T-helper 2 cell (primary cell): ENCODE measurements at places on chromosomes 6 and 20.

- no peak for DNase-seq
Observed at GRCh38 chr6:167441715-167442206, 116.9 kb downstream of the TTLL2 start.

GRCh38 chr6:77620278-77620882 lies 32.5 kb upstream of the MEI4 start:
- DNase-seq, result no peak

- DNase-seq, result no peak
Observed at GRCh38 chr6:53349209-53349693, 501 bp upstream of the ELOVL5 start.

GRCh38 chr6:79038061-79038460 lies 40.0 kb downstream of the PHIP start:
- DNase-seq, result no peak

- DNase-seq, result no peak
Observed at GRCh38 chr6:10873374-10873773, 8.5 kb downstream of the GCM2 start.

DNA sequence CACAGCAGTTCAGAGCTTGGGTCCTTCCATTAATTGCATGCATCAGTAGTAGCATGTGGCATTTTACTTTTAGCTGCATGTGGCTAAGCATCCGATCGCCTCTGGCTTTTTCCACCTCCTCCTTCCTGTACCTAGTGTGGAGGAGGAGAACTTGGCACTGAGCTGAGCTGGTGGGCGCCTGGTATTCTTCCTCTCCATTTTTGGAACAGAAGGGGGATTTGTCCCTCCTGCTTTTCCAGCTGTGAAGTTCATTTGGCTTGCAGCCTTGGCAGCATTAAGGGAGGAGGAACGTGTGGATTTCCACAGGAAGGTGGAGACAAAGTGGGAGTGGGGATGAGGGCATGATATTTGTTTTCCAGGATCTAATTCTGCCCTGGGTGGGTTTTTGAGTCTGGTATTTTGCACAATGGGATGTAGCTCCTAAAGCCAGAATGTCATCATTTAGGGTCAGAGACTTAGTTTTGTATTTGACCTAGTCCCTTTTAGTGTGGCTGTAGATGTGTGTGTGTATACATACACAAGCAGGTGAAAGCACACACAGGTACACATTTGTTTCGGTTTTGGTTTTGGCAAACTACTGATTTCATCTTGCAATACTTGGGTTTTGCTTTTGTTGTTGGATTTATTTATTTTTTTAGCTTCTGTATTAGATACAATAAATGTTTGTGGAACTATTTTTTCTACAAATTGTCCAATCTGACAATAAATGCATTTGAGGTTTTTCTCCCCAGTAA lies 90.0 kb downstream of the SASH1 start:
- DNase-seq, result no peak

DNA sequence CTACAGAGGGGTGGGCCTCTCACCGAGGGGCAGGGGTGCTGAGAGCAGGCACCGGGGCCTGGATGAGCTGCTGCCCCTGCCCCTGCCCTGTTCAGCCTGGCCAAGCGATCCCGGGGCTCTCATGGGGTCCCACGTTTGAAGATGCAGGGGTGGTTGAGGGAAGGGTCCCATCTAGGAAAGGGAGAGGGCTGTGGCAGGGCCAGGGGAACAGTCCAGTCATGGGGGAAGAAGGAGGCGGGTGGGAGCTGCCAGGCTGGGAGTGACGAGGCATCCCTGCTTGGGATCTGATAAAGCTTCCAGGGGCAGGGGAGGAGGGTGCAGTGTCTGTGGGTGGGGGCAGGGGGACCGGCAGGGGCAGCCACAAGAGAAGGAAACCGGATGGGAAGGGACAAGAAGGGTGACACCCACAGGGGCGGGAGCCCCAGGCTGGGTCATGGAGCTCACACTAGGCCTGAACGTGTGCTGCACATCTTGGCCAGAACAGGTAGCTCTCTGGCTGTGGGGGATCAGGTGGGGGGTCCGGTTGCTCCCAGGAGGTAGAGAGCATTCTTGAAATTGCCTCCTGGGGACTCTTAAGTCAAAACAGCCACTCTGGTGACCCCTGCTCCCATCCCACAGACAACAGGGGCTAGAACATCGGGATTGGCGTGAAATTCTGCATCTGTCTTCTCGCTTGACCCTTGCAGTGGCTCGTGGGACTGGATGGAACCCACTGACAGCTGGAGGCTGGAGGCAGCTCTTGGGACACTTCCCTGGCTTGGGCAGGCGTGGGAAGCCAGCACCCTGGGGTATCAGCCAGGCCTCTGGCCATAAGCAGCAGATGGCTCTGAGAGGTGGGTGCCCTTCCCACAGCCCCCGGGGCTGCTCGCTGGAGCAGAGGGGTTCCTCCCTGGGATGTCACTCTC lies 58.0 kb upstream of the GATA5 start:
- no peak for DNase-seq

DNA sequence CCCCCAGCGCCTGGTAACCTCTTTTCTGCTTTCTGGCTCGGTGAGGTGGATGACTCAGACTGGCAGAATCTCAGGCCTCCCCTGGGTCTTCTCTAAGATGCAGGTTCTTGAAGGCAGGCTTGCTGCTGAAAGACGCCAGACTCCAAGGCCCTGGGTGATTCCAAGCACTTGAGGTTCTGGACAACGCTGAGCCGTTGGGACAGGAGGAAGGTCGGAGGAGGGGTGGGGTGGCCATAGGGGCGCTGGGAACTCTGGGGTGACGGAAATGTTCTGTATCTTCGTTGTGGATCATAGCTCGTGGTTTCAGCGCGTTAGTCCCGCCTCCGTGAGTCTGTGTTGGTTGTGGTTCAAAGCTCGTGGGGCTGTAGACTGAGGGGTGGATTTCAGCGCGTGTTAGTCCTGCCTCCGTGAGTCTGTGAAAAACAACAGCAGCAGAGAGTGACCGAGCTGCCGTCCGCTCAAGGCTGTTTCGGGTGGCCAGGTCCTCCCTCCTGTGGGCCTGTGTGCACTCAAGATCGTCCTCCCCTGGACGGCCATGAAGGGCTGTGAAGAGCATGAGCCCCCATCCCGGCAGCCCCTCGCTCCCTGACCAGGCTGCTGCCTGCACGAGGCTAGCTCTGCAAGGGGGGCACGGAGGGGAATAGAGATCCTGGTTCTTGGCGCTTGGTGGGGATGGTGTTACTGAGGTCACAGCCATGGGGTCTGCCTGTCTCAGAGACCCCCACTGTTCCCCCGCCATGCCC lies 7.7 kb downstream of the NTSR1 start:
- DNase-seq, result no peak

GRCh38 chr6:17397764-17398194 lies 4.4 kb downstream of the CAP2 start:
- no peak for DNase-seq

DNA sequence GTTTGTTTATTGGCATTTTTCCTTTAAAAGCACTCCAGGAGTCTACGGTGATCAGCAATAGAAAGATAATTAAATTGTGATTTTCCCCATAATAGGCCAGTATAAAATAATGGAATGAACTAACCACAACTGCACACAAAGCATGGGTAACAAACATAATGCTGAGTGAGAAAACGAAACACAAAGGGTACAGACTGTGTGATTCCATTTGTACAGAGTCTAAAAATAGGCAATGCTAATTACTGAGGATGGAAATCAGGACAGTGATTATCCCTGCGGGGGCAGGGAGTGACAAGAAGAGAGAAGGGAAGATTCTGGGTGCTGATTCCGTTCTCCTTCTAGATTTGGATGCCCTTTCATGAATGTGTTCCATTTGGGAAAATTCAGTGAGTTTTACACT lies 478.1 kb downstream of the PREX1 start:
- no peak for DNase-seq

DNA sequence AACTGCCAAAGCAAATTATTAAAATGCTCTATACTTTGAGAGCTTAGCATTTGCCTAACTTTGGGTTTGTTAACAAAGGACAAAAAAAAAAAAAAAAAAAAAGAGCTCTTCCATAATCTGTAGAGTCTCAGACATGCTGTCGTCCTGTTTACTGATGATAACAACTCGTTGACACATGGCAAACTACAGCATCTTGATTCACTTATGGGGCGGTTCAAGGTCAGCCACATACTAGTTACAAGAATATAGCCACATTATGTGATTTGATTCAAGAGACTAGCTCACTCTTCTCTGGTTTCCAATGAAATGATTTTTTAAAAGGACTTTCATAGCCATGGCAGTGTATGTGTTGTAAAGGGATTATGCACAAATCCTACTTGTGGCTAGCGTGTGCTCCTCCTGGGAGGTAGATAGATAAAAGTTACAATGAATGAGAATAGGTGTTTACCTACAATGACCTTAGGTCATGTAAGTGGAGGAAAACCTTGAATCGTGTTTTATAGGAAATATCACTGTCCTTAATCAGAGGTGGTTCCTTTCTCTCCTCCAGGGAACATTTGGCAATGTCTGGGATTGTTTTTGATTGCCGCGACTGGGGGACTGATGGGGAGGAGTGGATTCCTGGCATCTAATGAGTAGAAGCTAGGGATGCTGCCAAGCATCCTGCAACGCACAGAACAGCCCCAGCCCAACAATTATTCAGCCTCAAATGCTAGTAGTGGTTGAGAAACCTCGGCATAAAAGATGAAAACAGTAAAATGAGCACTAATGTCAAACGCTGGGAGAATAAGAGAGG lies 969.2 kb upstream of the SLC35B3 start:
- DNase-seq, result no peak

DNA sequence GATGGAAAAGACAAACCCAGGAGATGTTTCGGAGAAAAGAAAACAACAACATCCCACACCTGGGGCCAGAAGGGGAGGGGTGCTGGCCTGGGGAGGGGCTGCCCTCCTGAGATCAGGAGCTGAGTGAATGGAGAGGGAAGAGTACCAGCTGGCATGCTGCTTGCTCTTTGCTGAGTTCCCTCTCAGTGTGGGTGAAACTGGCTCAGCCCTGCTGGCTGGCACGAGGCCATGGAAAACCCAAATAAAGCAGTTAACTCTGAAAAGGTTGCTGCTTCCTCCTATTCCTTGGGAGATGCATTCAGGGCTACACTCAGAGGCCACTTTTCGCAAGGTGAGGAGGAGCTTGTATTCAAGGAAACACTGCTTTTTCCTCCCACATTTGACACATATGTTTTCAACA lies 8.0 kb upstream of the KCNK16 start:
- no peak for DNase-seq

DNA sequence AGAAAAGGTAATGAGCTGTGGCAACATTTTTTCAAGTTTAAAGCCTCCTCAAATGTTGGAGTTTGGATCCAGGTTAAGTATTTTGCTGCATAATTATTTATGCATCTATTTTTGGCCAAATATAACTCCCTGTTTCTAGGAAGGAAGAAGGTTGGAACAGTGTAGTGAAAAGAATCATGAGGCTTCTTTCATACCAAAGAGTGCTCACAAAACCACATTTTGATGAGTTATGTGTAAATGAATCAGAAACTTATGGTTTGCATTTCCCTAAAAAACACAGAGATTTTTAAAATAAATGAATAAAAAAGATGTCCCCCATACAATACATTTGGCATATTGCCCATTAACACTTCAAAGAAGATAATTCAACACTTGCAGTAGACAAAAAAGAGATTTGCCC lies 246.9 kb upstream of the PRDM1 start:
- no peak for DNase-seq

GRCh38 chr20:18702736-18703135 lies 110.8 kb upstream of the SCP2D1 start:
- no peak for DNase-seq

DNA sequence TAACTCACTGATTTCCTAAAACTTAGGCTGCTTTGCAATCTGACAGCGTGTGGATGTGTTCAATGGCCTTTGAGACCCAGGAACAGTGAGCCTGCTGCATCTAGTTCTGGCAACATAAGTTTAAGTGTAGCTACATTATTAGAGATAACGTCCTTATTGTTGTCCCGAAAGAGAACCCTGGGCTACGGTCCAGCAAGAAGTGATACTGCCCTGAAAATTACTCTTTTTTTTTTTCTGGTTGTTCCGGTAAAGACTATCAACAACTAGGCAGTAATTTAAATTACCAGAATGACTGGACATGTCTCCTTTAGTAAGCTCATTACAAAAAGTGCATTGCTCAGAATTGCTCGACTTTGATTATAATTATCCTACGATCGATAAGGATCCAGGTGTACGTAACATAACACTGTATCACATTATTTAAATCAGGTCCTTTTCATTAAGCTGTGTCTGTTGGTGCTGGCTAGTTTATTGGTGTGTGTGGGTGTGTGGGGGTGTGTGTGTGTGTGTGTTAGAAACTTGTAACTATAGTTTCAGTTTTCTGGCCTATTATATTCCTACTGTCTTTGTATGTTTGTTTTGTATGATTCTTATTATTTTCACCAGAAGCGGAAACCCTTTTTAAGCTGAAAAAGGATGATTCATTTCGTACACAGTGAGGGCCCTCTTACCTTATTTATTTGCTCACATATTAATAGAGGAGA lies 3.0 kb downstream of the TSHZ2 start:
- DNase-seq, result no peak

- no peak for DNase-seq
Observed at GRCh38 chr6:131910219-131910589, 41.0 kb downstream of the CCN2 start.

GRCh38 chr6:36679043-36679833 lies 724 bp downstream of the CDKN1A start:
- peak; percentile 23 for DNase-seq

- no peak for DNase-seq
Observed at GRCh38 chr6:22313796-22314195, 17.0 kb upstream of the PRL start.

GRCh38 chr6:121652726-121653623 lies 217.5 kb downstream of the GJA1 start:
- no peak for DNase-seq

DNA sequence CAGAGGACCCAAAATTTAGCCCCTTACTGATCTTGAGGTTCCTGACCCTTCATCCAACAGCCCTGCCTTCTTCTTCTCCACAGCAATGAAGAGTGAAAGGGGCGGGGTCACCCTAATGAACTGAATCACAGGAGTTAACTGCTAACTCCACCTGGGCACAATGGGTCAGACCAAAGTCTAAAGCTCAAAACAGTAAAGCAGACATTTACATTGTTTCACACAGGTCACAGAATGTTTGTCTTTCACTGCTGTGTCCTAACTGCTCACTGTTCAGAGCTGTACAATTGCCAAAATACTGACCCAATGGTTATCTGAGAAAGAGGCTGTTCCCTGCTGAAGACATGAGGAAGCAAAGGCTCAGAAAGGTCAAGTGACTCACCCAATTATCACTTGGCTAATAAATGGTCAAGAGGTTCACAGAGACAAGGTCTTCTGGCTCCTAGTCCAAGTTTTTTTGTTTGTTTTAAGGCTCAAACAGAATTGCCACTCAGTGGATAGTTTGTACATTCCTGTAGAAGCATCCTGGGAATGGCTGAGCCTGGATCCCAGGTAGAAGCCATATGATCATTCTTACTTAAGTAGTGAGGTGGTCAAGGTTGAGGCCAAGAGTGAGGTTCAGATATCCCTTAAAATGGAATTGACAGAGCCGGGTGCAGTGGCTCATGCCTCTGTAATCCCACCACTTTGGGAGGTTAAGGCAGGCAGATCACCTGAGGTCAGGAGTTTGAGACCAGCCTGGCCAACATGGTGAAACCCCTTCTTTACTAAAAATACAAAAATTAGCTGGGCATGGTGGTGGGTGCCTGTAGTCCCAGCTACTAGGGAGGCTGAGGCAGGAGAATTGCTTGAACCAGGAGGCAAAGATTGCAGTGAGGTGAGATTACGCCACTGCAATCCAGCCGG lies 35.1 kb upstream of the FAM83C start:
- DNase-seq, result no peak

GRCh38 chr6:46175976-46176375 lies 5.2 kb upstream of the ENPP5 start:
- DNase-seq, result no peak

- no peak for DNase-seq
Observed at GRCh38 chr6:22064558-22064957, 232.3 kb downstream of the PRL start.

- no peak for DNase-seq
Observed at GRCh38 chr20:19096843-19097242, 115.6 kb upstream of the SLC24A3 start.
